ENCODE measurements at places on chromosomes 4 and X.

GRCh38 chr4:141807103-141807891, 170.9 kb downstream of the IL15 start:
- DNase-seq: no peak

- DNase-seq: no peak
Observed at GRCh38 chr4:86939729-86940575, 5.1 kb downstream of the AFF1 start.

GRCh38 chrX:16603822-16604221, 46.1 kb upstream of the S100G start:
- DNase-seq: no peak

- DNase-seq: no peak
Observed at GRCh38 chrX:102849396-102849795, 87.7 kb upstream of the RAB40AL start.

DNA sequence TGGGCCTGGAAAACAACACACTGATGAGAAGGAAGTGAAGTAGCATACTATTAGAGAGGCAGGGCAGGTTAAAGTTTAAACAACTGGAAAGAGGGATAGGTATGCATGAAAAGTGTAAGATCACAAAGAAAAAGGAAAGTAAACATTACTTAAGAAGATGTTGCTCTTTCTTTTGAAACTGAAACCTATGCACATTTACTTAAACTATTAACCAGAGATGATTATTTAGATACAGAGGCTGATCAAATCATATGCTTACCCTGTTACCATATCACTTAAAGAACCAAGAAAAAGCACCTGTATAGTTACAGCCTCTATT, 37.8 kb downstream of the NAP1L5 start:
- DNase-seq: no peak

DNA sequence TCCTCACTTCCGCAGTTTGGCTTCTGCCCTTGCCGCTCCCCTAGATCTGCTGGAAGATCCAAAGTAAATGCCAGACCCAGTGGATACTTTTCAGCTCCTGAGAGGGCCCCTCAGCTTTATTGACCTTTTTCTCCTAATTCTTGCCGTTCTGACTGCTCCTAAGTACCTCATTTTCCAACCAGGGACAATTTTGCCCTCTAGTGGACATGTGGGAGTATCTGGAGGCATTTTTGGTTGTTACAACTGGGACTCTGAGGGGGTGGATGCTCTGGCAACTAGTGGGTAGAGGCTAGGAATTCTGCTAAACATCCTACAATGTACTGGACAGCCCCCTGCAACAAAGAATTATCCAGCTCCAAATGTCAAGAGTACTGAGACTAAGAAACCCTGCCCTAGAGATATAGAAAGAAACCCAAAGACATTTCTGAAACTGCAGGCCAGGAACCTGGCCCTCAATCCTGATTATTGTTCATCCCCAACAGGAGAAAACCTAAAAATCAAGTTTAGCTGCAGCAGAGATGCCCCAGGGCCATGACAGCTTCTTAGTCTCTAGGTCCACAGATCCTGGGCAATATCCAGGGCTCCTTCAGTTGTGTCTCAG, 3.4 kb downstream of the TEX13B start:
- DNase-seq: no peak

- no peak for DNase-seq
Observed at GRCh38 chr4:22203711-22204011, 255.1 kb upstream of the KCNIP4 start.

GRCh38 chrX:133661962-133662839, 246.9 kb upstream of the GPC4 start:
- DNase-seq: no peak

DNA sequence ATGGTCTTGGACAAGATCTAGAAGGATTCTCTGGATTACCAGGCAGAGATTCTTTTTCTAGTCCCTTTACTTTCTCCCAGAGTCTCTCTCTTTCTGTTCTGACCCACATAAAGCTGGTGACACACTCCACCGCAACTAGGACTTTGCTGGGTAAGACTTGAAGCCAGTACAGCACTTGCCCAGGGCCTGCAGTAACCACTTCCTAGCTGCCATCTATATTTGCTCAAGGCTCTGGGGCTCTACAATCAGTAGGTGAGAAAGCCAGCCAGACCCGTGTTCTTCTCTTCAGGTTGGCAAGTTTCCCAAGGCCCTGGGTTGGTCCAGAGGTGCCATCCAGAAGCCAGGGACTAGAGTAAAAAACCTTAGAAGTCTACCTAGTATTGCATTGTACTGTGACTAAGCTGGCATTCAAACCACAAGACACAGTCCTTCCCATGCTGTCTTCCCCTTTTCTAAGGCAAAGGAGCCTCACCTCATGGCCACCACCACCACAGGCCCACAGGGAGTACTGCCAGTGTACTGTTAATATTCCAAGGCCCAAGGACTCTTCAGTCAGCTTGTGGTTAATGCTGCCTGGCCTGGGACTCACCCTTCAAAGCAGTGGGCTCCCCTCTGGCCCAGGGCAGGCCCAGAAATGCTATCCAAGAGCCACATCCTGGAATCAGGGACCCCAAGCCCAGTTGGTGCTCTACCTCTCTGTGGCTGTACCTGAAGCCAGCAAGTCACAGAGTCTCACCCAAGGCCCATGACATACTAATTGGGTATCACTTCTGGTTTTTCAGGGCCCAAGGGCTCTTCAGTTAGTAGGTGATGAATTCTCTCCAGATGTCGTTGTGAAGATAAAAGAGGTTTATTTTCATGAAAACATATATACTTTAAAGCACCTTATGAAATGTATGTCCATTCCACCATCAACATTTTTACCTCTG, 54.7 kb downstream of the CD38 start:
- no peak for DNase-seq

GRCh38 chrX:153900831-153901752, 3.4 kb upstream of the AVPR2 start:
- DNase-seq: peak; percentile 25

DNA sequence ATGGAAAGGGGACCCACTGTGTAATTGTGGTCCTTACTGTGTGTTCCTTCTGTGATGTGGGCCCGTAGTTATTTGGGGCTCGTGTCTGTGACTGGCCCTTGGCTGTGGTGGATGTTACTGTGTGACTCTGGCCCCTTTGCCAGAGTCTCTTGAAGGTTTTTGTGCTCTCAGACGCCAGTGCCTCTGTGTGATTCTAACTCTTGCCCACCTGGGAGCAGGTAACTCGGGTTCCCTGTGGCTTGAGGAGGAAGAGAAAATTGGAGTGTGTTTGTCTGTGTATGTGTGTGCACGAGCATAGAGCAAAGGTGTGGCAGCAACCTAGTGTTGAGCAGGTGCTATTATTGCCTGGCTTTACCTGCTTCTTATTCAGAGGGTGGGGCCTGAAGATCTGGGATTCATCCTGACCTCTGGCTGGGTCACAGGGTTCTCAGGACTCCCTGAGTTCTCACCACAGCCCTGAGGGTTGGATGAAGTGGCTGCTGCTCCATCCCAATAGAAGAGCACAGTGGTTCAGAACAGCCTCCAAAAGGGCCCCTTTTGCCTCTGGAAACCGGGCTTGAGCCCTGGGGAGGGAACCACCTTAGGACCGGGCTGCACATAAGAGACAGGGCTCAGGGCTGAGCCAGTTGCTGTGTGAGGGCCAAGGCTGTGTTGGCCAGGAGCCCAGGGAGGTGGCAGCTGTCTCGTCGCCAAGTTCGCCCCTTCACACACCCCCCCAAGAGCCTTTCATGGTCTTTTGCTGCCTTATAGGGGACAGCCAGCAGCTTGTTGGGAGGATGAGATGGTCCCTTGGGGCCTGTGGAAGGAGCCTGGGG, 1.3 kb downstream of the RBM10 start:
- DNase-seq: no peak
